Activated effector memory CD4-positive, alpha-beta T cell treated with anti-CD3 and anti-CD28 coated beads, Interleukin-2, amount 50 U/mL, for 16 hours (primary cell): ENCODE measurements at places on chromosomes 2 and 18.

DNA sequence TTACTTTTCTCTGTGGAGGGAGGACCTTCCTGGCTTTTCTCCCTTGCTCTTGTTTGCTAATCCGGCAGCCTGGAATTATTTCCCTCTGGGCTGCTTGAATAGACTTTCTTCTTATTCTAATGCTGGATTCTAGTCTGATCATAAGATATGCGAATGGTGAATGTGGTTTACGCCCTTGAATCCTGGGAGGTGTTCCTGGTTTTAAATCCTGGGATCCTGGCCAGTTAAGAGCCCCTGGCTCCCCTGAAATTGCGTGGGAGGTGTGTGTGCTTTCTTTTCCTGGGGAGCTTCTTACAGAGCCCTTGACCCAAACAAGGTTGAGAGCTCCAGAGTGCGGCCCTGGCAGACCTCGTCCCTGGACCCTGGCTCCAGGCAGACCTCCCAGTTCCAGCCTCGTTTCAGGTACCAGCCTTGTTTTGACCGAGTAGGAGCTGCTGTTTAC is 2.8 kb downstream of the SH3BP4 start:
- peak; percentile 28 for DNase-seq

- DNase-seq, result peak; percentile 85
Measured at GRCh38 chr2:119290859-119291587, 67.4 kb downstream of the STEAP3 start.

DNA sequence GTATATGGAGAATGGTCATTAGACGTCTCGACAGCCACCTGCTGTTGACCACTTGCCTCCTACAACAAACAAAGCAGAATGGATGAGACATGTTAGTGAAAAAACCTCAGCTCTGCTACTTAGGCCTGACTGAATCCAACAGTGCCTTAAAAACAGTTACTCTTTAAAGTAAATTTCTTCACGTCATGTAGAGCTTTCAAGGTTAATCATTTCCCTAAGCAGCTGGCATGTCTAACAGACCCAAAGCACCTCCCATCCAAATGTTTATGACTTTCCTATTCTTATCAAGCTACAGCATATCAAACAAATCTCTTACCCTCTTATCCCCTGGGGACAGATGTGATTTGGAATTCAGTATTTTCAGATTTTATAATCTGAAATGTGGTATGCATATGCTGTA is 75.6 kb upstream of the ITGB6 start:
- no peak for DNase-seq

GRCh38 chr18:32730068-32730467 is 42.8 kb downstream of the KLHL14 start:
- no peak for DNase-seq

- DNase-seq, result no peak
Measured at GRCh38 chr2:237268004-237268708, 145.8 kb downstream of the COL6A3 start.

DNA sequence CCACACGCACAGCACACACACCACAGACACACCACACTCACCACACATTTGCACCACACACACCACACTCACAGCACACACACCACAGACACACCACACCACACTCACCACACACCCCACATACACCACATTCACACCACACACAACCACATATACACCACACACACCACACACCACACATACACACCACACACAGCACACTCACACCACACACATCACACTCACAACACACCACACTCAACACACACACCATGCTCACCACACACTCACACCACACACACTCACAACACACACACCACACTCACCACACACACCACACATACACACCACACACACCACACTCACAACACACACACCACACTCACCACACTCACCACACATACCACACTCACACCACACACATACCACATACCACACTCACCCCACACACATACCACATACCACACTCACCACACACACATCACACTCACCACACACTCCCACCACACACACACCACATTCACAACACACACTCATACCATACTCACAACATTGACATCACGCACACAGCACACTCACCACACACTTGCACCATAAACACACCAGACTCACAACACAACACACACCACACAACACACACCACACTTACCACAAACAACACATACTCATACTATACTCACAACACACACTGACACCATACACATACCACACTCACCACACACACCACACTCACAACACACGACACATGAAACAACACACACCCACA is 60.0 kb downstream of the SDC1 start:
- no peak for DNase-seq

- no peak for DNase-seq
Measured at GRCh38 chr2:227411990-227412350, 24.2 kb upstream of the SCYGR1 start.

- peak; percentile 5 for DNase-seq
Measured at GRCh38 chr2:128612628-128613027, 294.0 kb upstream of the HS6ST1 start.

GRCh38 chr2:144358979-144359541 is 160.9 kb downstream of the ZEB2 start:
- DNase-seq, result no peak

GRCh38 chr2:120977582-120978358 is 242.1 kb downstream of the GLI2 start:
- DNase-seq, result no peak

DNA sequence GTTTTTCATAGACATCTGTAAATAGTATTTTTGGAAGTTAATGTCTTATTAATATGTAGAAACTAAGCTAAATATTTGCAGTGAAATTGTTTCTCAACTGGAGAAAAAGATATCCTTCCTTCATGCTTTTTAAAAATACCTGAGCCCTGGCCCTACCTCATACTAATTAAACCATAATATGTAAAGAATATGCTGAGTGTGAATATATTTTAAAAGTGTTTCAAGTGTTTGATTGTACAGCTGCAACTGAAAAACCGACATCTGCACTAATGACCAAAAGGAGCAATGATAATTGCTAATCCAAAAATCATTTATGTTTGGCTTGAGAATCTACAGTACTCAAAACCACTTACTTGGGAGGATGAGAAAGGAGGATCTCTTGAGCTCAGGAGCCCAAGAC is 156.7 kb downstream of the MBD5 start:
- no peak for DNase-seq
